ENCODE measurements at places on chromosomes 2 and 18.

DNA sequence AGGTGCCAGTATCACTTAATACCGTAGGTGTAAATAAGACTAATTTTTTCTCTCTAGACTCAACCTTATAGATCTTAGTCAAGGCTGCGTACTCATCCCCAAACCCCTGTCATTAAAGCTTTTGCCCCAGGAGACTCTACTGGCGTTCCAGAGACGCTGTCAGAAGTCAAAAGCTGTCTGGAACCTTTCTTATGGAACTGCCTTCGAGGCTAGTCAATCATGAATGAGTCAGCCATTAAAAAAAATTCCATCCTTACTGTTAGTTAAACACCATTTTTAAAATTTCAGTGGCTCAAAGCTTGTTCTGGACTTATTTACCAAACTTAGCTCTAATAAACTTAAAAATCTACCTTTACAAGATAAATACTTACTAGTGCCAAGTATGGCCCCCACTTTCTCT is 52.1 kb downstream of the SPRED2 start:
- DNase-seq, result no peak

DNA sequence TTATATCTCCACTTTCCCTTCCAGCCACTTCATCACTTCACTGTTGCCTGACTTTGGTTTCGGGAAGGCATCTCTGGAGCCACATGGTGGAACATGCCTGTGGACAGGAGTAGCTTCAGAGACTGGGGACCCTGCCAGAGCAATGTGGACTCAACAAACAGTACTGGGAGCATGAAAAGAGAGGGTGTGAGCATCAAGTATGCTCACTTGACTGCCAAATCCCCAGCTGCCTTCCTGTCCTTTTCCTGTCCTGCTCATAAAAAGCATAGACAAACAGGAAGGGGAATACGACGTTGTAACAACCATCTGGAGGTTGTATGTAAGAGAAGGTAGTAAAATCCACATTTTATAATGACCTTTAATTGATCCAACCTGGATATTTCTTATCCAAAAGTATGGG is 61.3 kb upstream of the CSRNP3 start:
- no peak for DNase-seq

GRCh38 chr2:128388499-128388941 is 69.9 kb upstream of the HS6ST1 start:
- DNase-seq, result no peak

DNA sequence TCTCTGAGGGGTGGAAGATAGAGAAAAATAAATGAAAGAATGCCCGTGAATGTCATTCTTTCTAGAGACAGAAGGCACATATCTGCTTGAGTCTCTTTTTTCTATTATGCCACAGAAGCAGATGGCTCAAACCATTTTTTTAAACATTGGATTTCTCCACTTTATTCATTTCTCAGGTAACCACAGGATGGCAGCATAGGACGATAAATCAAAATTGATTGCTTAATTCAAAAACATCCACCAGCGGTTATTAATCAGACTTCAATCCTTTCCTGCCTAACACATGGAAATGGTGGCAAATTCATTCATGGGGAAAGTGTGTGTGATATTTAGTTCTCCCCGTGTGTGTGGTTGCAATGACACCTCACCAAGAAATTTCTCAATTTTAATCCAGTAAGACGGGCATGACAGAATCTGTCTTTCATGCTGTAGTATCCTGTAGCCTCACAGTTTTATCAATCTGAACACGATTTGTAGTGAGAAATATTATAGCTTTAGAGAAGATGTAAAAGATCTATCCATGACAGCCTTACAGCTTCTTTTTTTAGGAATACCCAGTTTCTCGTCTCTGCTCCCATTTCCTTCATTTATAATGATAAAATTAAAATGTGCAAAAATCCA is 72.2 kb downstream of the DSC3 start:
- no peak for DNase-seq

DNA sequence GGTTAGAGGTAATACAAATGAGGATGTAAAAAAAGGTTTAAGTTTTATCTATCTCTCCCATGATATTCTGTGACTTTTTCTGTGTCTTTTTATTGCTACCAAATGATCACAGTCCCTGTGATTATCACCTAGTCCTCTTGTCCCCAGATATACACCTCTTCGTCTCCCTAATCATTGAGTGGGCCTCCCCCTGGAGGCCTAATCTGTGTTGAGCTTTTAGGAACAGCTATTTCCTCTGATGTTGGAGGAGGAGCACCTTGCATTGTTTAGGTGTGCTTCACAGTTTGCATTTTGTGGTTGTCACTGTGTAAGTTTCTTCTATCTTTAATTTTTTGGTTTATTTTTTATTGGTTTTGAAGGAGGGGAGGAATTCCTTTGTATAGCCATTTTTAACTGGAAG is 33.3 kb downstream of the CCDC85A start:
- no peak for DNase-seq

GRCh38 chr18:37321582-37322491 is 243.8 kb downstream of the CELF4 start:
- DNase-seq, result no peak

DNA sequence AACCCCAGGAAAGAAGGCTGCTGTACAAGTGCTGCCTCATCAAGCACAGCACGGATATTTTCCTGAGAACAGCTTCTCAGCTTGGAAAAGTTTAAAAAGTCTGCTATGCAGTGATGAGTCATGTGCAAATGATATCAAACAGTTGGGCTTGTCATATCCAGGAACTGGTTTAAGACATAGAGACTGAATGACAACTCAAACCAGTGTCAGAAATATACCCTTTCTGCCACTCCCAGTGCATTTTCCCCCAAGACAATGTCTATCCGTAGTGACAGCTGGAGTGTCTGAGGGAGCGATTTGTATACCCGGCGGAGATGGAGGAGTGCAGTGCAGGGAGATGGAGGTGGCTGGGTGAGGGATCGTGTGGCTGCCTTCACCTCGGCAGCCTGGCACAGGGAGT is 28.2 kb downstream of the SOX11 start:
- no peak for DNase-seq

- no peak for DNase-seq
Observed at GRCh38 chr18:31185186-31185950, 22.7 kb upstream of the DSC1 start.

- no peak for DNase-seq
Observed at GRCh38 chr2:202815548-202816360, 55.8 kb downstream of the ICA1L start.

- no peak for DNase-seq
Observed at GRCh38 chr2:103738606-103739005, 976.8 kb downstream of the TMEM182 start.

GRCh38 chr2:42117923-42118753 is 51.0 kb upstream of the EML4 start:
- no peak for DNase-seq

- no peak for DNase-seq
Observed at GRCh38 chr2:114968748-114969400, 526.4 kb downstream of the DPP10 start.

- DNase-seq, result no peak
Observed at GRCh38 chr2:59196491-59196890, 955.4 kb upstream of the FANCL start.

GRCh38 chr2:3527886-3528785 is 8.8 kb upstream of the ADI1 start:
- DNase-seq, result no peak

DNA sequence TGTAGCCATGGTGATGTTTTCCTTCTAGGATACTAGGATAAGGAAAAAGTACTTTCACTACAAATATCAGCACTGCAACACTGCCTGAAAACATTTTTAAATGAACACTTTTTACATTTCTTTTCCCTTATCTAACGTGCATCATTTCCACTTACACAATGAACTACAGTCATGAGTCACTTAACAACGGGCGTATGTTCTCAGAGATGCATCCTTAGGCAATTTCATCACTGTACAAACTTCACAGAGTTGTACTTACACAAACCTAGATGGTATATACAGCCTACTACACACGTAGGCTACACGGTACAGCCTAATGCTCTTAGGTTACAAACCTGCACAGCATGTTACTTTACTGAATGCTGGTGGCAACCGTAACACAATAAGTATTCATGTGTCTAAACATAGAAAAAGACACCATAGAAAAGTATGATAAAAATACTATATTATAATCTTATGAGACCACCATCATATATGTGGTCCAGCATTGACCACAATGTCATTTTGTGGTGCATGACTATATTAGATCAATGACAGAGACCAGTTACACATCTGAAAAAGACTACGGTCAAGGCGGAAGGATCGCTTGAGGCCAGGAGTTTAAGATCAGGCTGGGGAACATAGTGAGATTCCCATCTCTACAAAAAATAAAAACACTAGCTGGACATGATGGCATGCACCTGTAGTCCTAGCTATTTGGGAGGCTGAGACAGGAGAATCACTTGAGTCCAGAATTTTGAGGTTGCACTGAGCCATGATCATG is 39.8 kb downstream of the WDR33 start:
- DNase-seq, result no peak

DNA sequence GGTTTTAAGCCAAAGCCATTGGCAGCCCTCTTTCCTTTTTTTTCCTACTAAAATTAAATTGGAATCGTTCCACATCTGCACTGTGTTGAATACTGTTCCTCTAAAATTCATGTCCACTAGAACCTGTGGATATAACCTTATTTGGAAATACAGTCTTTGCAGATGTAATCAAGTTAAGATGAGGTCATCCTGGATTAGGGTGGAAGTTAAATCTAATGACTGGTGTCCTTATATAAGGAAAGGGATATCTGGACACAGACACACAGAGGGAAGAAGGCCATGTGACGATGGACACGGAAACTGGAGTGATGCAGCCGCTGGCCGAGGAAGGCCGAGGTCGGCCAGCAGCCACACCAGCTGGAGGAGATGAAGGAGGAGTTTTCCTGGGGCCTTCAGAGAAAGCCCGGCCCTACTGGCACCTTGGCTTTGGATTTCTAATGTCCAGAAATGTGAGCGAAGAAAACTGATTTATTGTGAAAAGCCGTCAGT is 49.4 kb downstream of the LONRF2 start:
- DNase-seq, result no peak

DNA sequence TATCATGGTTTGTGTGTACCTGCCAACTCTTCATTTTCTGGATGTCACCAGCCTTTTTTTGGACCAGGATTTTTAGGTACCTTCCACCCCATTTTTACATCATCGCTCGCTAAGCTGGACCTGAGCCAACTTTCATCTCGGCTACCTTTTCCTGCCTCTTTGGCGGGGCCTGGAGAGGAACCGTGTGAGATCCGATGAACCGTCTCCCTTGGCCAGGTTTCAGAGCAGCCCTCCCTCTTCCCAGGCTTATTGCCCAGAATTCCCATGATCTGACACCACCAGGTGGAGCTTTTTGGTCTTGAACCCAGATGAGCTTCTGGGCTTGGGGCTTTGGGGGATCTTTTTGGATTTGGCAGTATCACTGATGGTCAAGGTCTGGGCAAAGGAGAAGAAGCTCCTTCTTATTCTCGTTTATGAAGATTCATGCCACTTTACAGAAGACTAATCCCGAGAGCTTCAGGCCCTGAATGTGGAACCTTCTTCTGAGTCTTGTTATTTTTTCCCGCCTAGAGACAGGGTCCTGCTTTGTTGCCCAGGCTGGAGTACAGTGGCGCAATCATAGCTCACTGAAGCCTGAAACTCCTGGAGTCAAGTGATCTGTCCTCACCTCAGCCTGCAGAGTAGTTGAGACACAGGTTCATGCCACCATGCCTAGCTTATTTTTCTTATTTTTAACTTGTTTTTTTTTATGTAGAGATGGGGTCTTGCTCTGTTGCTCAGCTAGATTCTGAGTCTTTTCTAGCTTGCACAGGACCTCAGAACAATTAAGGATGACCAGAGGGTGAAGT is 50.4 kb downstream of the GATA6 start:
- no peak for DNase-seq

DNA sequence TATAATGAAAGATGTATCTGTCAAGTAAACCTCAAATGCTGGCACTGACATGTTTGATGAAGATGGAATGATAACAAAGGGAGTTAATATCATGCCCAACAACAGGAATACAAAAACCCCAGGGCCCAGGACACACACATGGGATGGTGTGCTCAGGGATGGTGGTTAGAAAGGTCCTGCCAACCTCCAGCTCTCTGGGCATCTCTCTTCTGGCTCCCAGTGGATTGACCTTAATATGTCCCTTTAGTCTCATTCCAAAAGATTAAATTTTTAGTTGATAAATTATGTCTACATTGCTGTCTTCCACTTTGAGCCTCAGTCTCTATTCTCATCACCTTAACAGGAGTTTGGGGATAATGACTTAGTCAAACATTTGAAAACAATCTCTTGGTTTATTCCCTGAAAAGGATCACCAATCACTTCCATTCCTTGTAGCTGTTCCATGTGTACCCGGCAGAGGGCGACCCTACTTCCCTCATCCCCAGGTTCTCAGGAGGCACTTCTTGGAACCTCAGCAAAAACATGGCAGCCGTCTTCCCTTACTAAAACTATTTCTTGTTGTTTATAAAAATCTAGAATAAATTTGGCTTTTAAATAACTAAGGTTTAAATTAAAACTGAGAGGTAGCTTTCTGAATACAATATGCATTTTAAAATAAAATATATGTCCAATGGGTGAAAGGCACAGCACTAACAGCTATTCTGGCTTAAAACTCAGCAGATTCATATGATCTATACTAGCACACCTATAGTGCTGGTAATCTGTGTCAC is 29.6 kb downstream of the MCEE start:
- no peak for DNase-seq

DNA sequence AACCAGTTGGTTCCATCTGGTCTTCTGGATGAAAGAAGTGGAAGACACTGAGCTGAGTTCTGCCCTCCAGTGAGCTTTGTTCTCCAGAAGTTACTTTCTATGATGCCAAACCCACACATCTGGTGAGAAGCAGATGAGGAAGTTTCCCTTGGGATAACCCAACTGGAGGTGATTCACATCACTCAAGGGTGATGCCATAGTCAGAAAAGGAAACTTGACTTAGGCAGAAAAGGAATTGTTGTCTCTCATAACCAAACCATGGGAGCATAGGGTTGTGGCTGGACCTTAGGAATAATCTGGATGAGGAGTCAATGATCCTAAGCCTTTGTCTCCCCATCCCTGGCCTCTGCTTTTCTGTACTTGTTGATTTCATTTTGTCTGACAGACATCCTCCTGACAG is 43.7 kb downstream of the CDC42EP3 start:
- DNase-seq, result no peak

GRCh38 chr2:101419096-101419663 is 31.9 kb upstream of the CREG2 start:
- peak; percentile 6 for DNase-seq

DNA sequence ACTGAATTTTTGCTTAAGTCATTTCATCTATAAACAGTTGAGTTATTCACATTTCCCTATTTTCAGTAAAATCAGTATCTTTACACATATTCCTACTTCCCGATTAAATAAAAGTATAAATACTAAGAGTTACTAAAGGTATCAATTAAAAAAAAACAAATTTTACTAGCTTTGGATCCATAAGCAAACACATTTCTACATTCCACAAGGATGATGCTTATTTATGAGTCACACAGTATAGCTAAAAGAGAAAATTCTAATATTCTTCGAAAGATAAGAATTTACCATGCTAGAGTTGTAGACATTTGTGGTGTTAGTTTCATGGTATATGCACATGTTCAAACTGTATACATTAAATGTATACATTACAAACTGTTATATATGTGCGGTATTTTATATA is 23.7 kb downstream of the PGAP1 start:
- DNase-seq, result no peak

- no peak for DNase-seq
Observed at GRCh38 chr2:54858021-54858681, 134.7 kb downstream of the EML6 start.

GRCh38 chr2:201452922-201453643 is 1.5 kb downstream of the STRADB start:
- no peak for DNase-seq

- DNase-seq, result no peak
Observed at GRCh38 chr2:84749442-84749841, 131.4 kb downstream of the TRABD2A start.

GRCh38 chr18:25533218-25533617 is 181.3 kb upstream of the ZNF521 start:
- no peak for DNase-seq
